Peyer's patch (tissue), 4 donors: ENCODE measurements at places on chromosomes 13 and 19. TPM values are rescaled to one million over a fixed set of nuclear protein-coding genes. Genes with fewer than 3 reads are reported as not detected.

The SSC5D gene
- total RNA-seq: 5.0 TPM

DNA sequence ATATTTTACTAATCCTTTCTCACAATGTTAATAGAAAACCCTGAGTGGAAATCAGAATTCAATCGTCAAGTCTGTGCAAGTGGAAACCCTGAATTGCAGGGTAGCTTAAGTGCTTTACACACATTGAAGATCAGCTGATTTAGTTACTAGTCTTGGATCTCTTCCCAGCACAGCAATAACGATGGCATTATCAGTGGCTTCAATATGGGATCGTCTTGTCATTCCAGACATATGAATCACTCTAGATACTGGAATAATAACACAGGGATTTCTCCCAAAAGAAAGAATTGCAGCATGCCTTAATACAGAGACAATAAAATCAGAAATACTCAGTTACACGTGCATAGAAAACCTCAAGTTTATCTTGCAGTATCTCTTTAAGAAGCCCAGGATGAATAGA lies 12.6 kb upstream of the METTL21C start:
- no peaks in the 10 kb centered on the region for H3K36me3 ChIP-seq
- H3K27ac ChIP-seq: no peak overlapping the region
- DNase-seq: no peak
- H3K4me3 ChIP-seq: no peak overlapping the region

The KLK2 gene
- total RNA-seq: not detected

- no peak for DNase-seq
- H3K27me3 ChIP-seq: no peaks in the 10 kb centered on the region
- no peaks in the 10 kb centered on the region for H3K4me1 ChIP-seq
- H3K27ac ChIP-seq: no peak overlapping the region
- H3K4me3 ChIP-seq: no peak overlapping the region
These were observed 18.0 kb upstream of the GARRE1 start for GRCh38 chr19:34236035-34236987.

The TIMM13 gene
- 44.1 TPM for total RNA-seq

DNA sequence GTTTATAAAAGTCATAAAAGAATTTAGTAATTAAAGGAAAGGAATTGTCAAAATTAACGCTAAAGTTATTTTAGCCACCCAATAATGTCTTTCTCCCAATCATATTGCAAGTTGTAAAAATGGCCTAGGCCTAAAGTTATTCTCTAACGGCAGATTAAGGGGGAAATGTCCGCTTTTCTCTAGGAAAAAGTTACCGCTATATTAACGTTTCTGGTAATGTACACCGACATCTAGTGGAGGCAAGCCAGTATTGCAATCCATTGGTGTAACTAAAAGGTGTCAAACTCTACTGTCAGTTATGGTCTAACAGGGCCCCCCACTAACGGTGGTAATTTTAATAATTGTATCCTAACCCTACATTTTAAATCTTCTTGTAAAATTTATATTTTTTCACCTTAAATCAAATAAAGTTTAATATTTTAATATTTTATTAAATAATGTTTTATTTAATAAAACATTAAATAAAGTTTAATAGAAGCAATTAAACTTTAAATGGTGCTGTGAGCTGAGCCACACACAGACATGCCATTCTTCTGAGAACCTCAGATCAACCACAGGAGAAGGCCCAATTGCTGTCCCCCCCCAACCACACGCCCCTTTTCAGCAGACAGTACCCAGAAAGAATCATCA lies 35.9 kb upstream of the ZSCAN5A start:
- H3K27ac ChIP-seq: no peak overlapping the region
- no peaks in the 10 kb centered on the region for H3K27me3 ChIP-seq
- no peaks in the 10 kb centered on the region for H3K36me3 ChIP-seq
- H3K4me3 ChIP-seq: no peak overlapping the region
- peak; percentile 74 for DNase-seq
- no peaks in the 10 kb centered on the region for H3K4me1 ChIP-seq

GRCh38 chr13:101893021-101893420 lies 440.5 kb downstream of the ITGBL1 start:
- H3K36me3 ChIP-seq: no peaks in the 10 kb centered on the region
- H3K27ac ChIP-seq: no peak overlapping the region
- DNase-seq: no peak
- no peaks in the 10 kb centered on the region for H3K27me3 ChIP-seq
- no peaks in the 10 kb centered on the region for H3K4me1 ChIP-seq
- no peak overlapping the region for H3K4me3 ChIP-seq

- no peaks in the 10 kb centered on the region for H3K36me3 ChIP-seq
- no peak overlapping the region for H3K4me3 ChIP-seq
- H3K27me3 ChIP-seq: no peaks in the 10 kb centered on the region
These were observed 13.3 kb downstream of the TNFRSF19 start for GRCh38 chr13:23583491-23583890.

GRCh38 chr19:18869023-18869618 lies 26.8 kb downstream of the CERS1 start:
- no peaks in the 10 kb centered on the region for H3K27me3 ChIP-seq
- H3K4me3 ChIP-seq: no peak overlapping the region
- DNase-seq: no peak
- H3K4me1 ChIP-seq: peaks cover 12% of the 10 kb centered on the region

The NTF4 gene
- not detected for total RNA-seq
